Thymus (tissue), 14 donors: ENCODE measurements at places on chromosomes 5 and 9. TPM values are rescaled to one million over a fixed set of nuclear protein-coding genes. Genes with fewer than 3 reads are reported as not detected.
A peak's percentile ranks its signal among the peaks of the same experiment; 100 is the strongest.

GRCh38 chr9:72726947-72727346, 205.5 kb downstream of the TMC1 start:
- H3K4me3 ChIP-seq: no peak overlapping the region
- H3K4me1 ChIP-seq: no peaks in the 10 kb centered on the region
- no peaks in the 10 kb centered on the region for H3K27me3 ChIP-seq
- no peaks in the 10 kb centered on the region for H3K36me3 ChIP-seq

DNA sequence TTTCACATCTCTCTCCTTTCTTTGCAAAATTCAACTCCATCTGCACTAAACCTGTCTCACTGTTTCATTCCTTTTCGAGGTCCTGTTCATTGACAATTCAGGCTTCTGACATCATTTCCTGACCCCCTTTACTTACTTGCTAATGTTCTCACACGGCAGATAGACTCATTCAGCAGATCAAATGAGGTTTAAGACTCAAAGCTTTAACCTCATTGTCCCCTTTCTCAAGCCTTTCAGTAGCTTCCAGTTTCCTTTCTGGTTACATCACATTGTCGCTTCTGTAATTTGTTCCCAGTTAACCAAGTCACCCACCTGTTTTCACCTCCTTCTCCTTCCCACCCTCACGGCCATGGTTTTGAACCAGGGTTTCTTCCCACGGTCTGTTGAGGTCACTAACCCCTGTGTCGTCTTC, 143.4 kb upstream of the OTULINL start:
- H3K27ac ChIP-seq: no peak overlapping the region
- no peak for DNase-seq
- H3K36me3 ChIP-seq: no peaks in the 10 kb centered on the region
- H3K4me1 ChIP-seq: no peaks in the 10 kb centered on the region

COL15A1 gene
- 13.2 TPM for total RNA-seq

GRCh38 chr5:150266871-150267291, 22.7 kb downstream of the CAMK2A start:
- H3K36me3 ChIP-seq: no peaks in the 10 kb centered on the region
- no peak overlapping the region for H3K27ac ChIP-seq
- no peaks in the 10 kb centered on the region for H3K4me1 ChIP-seq
- DNase-seq: no peak

- no peak overlapping the region for H3K4me3 ChIP-seq
- no peak overlapping the region for H3K27ac ChIP-seq
- no peaks in the 10 kb centered on the region for H3K4me1 ChIP-seq
- H3K36me3 ChIP-seq: no peaks in the 10 kb centered on the region
Observed at GRCh38 chr5:58499941-58500340, 8.7 kb downstream of the GAPT start.

DNA sequence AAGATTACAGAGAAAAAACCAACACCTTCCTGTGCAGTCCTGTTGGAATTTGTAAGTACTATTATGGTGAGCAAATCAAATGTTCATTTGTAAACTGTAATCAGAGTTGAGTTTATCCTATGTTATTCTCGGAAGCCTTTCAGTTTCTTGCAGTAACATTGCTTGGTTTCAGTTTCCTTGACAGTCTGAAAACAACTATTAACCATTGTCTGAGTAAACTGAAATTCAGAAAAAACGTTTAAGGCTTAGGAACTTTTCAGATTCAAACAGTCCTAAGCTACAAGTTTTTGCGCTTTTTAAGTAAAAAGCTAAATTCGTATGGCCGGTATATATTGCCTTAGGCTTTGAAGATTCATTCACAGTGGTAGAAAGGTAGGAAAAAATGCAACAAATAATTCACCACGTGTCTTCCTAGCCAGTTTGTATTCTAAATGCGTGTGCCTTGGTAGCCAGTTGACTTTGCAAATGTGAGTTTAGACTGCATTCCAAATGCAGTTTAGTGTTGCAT, 2.5 kb downstream of the GPBP1 start:
- H3K36me3 ChIP-seq: peaks cover 6% of the 10 kb centered on the region
- peak overlapping the region; percentile 98 for H3K27ac ChIP-seq
- peak; percentile 27 for DNase-seq
- peaks cover 30% of the 10 kb centered on the region for H3K4me1 ChIP-seq

- no peaks in the 10 kb centered on the region for H3K27me3 ChIP-seq
- H3K36me3 ChIP-seq: no peaks in the 10 kb centered on the region
- no peak overlapping the region for H3K4me3 ChIP-seq
- no peak for DNase-seq
- no peak overlapping the region for H3K27ac ChIP-seq
Observed at GRCh38 chr9:127530206-127530941, 79.1 kb downstream of the LRSAM1 start.

- peaks cover 85% of the 10 kb centered on the region for H3K36me3 ChIP-seq
- no peak for DNase-seq
- H3K4me3 ChIP-seq: no peak overlapping the region
- H3K27ac ChIP-seq: no peak overlapping the region
- no peaks in the 10 kb centered on the region for H3K27me3 ChIP-seq
Observed at GRCh38 chr9:33923998-33924701, 107.2 kb downstream of the UBE2R2 start.

TRPM6 gene
- 0.47 TPM for total RNA-seq

- peaks cover 34% of the 10 kb centered on the region for H3K4me1 ChIP-seq
- no peak overlapping the region for H3K4me3 ChIP-seq
- no peak overlapping the region for H3K27ac ChIP-seq
Observed at GRCh38 chr5:119360905-119361593, 5.2 kb downstream of the TNFAIP8 start.

DNA sequence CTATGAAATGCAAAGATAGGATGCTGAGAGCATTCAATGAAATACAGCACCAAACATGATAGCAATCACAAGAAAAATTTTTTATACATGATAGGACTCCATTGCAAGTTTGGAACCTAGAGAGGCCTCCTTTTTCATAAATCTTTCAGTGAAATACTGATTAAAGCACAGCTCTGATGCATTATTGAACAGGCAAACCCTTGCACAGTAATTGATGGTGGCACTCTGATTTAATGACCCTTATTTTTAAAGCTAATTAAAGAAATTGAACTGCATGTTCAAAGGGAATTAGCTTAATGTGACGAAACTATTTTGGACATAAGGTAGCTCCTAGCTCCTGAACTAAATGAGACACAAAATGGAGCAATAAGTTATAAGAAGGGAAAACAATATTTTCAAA, 44.6 kb downstream of the MPDZ start:
- no peaks in the 10 kb centered on the region for H3K4me1 ChIP-seq
- no peaks in the 10 kb centered on the region for H3K27me3 ChIP-seq
- DNase-seq: no peak
- H3K27ac ChIP-seq: no peak overlapping the region
- no peak overlapping the region for H3K4me3 ChIP-seq
